ENCODE measurements at places on chromosomes 7 and 10.

DNA sequence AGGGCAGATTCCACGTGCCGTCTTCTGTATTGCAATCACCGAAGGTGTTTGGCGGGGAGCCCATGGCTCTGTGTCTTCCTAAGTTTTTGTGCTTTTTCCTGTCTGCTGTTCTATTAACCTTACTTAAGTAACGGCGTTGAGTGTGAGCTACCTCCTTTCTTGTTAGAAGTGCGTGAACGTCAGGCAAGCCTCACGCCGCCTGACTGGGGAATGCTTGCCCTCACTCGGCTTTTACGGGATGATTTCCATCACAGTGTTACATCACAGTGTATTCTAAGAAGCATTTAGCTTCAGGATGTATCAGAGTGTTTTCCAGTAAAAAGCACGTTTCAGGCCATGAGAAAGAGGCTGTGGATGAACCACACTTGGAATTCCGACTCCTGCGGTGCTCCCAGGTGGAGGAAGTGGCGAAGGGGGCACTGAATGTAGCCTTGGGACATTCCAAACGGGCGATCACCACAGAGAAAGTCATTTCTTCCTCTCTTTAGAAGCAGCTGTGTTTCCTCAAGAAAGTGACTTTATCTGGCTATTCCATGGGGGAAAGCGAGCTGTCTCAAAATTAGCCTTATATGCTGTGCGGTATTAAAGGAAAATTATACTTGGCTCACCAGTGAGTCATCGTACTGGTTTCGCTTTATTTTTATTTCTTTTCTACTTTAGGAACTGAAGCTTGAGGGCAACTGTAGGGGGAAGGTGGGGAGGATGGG lies 290.7 kb downstream of the KLF6 start:
- no peak for DNase-seq

- DNase-seq, result no peak
Observed at GRCh38 chr7:36760856-36761762, 36.8 kb upstream of the AOAH start.

GRCh38 chr10:107033799-107034422 lies 130.6 kb downstream of the SORCS1 start:
- DNase-seq, result no peak

GRCh38 chr10:120456143-120456625 lies 843 bp upstream of the PLPP4 start:
- DNase-seq, result no peak

DNA sequence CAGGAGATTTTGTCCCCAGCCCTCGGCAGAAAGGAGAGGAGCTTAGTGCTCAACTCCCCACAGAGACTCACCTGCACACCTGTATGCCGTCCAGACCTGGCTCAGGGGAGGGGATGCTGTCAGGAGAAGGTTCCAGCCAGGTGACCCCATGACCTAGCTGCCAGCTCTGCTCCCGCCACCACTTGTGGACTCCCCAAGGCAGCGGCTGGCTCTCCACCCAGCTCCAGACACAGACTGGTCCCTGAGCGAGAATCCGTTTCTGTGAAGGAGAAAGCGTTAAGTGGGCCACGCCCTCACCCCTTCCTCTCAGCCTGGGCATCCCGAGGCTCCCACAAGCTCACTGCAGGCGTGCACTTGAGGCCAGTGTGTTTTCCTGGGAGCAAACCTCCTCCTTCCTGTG lies 76.4 kb downstream of the RGS10 start:
- no peak for DNase-seq

GRCh38 chr7:134755422-134756022 lies 23.9 kb upstream of the CALD1 start:
- peak; percentile 69 for DNase-seq

DNA sequence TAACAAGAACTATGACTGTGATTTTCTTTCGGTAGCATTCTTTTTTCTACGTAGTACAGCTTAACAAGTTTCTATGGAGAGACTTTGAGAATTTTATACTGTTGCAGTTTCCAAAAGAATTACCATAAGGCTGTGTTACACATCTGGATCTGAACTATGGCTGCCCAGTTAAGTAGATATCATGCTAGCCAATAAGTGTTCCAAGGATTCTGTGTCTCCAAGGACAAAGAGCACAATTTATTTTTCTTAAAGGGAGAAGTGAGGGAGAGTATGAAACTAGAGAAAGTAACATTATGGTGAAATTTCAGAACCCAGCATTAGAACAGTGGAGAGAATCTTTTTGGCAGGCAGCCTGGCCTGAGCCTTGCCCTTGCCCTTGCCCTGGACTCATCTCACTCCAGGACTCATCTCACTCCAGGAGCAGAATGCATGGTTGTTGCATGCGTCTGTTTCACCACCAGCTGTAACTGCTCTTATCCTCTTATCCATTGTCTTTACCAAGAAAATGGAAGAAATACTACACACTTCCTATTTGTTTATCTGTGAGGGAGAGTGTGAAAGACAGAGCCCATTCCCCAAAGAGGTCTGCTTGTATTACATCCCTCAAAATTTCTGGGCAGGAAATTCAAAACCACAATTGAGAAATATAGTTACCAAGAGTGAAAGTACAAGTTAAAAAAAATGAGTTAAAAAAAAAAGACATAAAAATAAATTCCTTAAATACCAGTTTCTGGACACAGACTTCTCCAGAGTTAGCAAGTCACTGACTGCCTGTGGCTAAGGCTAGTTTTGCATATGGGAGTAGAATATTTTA lies 1067.5 kb downstream of the NRG3 start:
- no peak for DNase-seq

Measured in suppressor macrophage treated with lipopolysaccharide for 1 hour (primary cell).